ENCODE measurements at places on chromosomes 12 and 14.

DNA sequence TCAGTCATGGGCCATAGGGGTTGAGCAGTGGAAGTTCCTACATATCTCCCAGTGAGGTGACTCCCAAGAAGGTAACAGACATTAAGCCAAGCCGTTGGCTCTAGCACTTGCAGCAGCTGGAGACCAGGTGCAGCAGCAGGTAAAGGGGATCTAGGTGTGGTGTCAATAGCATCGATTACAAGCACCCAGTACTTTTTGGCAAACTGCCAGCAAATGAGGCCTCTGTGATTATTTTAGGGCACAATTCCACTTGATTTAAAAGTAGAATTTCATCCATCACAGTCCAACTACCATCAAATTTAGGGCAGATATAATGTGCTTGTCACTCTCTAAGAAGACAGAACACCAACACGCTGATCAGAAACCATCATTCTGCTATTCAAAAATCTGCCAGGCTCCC, 224.1 kb upstream of the EGLN3 start:
- DNase-seq, result no peak

DNA sequence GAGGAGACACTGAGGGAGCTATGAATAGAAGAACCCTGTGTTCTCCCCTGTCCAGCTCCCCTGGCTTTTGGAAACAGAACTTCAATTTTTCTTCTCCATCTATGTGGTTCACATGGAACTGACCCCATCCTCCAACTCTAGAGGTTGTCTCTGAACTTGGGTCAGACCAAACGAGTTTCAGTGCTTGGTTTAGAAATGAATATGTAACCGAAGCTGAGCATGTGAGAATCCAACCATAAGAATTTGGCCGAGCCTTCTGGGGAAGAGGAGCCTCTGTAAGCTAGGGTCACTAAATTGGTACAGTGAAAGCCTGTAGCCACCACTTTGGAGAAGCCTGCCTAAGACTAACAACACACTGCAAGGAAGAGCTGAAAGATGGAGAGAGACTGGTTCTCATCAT, 464.4 kb downstream of the ZFP36L1 start:
- no peak for DNase-seq

DNA sequence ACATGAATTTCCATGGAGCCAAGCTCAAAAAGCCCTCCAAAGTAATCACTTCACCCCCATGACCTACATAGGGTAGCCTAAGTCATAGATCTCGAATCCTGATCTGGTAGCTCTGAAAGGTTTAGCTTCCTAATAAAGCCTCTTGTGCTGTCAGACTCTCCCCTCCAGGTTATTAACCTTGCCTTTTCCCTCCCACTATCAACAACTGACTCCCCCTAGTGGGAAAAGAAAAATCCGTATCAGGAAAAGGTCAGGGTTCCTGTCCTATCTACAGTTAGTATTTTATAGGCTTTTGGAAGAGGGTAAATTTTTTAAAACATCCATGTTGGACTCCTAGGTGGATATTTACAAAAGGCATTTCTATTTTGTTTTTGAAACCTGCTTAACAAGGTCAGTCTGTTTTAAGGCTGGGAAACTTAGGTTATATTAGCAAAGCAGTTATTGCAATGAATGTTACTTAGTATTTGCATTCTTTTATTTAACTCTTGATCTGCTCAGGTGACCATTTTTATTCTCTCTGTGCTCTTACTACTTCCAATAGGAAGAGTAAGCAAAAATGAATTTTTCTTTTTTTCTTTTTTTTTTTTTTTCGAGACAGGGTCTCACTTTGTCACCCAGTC, 8.0 kb downstream of the YY1 start:
- no peak for DNase-seq

- DNase-seq, result no peak
These were observed 351.3 kb upstream of the KITLG start for GRCh38 chr12:88931598-88931997.

DNA sequence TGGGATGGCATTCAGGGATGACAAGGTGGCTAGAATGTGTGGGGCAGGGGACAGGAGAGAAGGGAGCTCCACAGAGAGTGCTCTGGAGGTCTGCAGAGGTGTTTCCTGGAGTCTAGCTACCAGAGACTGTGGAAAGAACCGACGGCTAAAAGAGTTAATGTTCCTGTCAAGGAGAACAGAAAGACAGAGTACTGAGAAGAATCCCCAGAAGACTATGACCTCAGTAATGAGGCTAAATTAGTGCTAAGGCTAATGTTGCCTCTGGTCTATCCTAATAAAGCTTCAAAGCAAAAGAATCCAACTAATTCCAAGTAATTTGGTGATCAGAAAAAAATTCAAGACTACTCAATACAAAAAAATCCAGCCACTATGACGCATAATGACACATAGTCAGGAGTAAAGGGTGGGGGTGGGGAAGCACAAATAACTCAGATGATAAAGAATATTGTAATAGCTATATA, 44.7 kb downstream of the FERMT2 start:
- no peak for DNase-seq

GRCh38 chr12:49038291-49038955, 19.8 kb upstream of the PRKAG1 start:
- DNase-seq, result no peak

- DNase-seq, result no peak
These were observed at the start of gene SPX for GRCh38 chr12:21526053-21526452. TSS of gene SPX (plus strand) at chr12:21526296. CDS start at chr12:21526473, 177 bp downstream.

GRCh38 chr12:68156636-68157035, 2.9 kb downstream of the IFNG start:
- no peak for DNase-seq

- no peak for DNase-seq
These were observed 37.1 kb downstream of the TBX5 start for GRCh38 chr12:114368685-114369452.

- DNase-seq, result no peak
These were observed 97.1 kb downstream of the ALG10 start for GRCh38 chr12:34119366-34119765.

DNA sequence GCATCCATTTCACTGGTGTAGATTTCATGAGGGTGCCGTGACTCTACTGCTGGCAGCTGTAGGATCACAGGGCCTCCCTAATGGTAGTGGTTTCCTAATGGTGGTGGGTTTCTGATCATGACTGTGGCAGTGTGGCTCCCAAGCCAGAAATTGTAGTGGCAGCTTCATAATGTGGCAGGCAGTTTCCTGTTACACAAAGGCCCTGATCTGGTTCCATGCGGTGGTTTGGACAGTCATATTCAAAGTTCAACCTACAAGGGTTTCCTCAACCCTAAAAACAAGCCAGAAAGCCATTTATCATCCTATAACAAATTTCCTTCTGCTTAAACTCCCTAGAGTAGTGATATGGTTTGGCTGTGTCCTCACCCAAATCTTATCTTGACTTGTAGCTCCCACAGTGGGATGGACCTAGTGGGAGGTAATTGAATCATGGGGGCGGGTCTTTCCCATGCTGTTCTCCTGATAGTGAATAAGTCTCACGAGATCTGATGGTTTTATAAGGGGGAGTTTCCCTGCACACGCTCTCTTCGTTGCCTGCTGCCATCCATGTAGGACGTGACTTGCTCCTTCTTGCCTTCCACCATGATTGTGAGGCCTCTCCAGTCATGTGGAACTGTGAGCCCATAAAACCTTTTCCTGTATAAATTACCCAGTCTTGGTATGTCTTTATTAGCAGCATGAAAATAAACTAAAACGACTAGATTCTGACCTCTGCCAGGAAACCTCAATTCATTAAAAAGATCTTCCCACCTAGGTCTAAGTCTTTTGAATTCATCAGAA, 257.1 kb downstream of the EFCAB11 start:
- DNase-seq, result no peak

DNA sequence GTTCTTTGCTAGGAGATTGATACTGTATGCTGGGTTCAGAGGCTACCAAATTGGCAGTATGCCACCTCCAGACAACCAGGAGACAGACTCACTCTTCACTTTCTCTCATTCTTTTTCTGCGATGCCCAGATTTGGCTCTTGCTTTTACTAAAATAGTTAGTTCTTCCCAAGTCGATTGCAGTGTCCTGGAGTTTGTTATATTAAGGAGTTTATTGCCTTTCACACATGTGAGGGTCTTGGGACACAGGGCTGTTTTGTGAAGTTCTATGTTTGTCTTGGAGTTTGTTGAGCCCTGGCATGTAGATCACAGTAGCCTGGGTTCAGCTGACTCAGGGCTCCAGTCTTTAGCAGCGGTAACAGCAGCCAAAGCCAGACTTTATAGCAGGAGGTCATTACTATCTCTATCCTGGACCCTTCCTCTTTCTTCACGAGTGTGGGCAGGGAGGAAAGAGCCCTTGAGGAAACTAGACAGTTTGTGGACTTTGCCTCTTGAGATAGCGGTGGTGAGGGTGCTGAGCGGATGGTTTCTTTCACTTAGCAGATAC, 1.6 kb downstream of the MLEC start:
- DNase-seq, result no peak

GRCh38 chr12:34219046-34219770, 196.9 kb downstream of the ALG10 start:
- DNase-seq, result no peak

DNA sequence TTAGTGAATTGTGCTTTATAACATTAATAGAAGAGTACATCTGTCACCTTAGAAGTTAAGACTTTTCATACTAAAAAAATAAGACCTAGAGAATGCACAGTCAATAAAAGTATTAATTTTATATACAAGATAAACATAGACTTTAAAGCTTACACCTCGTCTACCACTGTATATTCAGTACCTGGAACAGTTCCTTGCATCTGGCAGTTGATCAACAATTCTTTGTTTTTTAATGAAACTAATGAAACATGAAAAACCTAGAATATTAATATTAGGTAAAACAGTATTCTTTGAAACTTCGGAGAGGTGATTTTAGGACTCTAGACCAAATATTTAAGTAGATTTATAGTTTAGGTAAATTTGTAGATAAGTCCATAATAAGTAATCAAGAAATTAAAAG, 4.3 kb downstream of the GOLT1B start:
- DNase-seq, result no peak

All from GM12891 (cell line).